ENCODE measurements at places on chromosomes 5 and 9.

DNA sequence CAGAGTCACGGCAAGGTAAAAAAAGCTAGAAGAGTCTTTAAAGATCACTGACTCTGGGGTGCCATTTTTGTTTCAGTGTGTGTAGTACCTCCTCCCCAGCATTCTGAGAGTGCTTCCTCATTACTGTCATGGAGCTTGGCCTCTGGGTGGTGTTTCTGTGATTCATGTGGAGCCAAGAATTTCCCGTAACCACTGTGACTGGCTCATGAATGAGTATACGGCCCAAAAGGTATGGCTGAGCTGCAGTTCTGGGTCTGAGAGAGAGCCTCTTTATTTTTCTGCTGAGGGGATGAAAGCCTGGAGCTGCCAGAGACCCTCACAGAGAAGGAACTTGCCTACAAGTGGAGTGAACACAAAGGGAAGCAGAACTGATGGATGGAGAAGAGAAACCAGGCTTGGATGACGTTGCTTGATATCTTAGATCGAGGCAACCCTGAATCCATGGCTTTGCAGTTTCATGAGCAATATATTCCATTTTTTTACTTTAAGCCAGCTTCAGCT, 85.6 kb downstream of the PTTG1 start:
- DNase-seq: no peak

- no peak for DNase-seq
Observed at GRCh38 chr9:125632321-125633115, 74.5 kb downstream of the MAPKAP1 start.

GRCh38 chr5:147050172-147050571, 171.6 kb upstream of the PPP2R2B start:
- no peak for DNase-seq

DNA sequence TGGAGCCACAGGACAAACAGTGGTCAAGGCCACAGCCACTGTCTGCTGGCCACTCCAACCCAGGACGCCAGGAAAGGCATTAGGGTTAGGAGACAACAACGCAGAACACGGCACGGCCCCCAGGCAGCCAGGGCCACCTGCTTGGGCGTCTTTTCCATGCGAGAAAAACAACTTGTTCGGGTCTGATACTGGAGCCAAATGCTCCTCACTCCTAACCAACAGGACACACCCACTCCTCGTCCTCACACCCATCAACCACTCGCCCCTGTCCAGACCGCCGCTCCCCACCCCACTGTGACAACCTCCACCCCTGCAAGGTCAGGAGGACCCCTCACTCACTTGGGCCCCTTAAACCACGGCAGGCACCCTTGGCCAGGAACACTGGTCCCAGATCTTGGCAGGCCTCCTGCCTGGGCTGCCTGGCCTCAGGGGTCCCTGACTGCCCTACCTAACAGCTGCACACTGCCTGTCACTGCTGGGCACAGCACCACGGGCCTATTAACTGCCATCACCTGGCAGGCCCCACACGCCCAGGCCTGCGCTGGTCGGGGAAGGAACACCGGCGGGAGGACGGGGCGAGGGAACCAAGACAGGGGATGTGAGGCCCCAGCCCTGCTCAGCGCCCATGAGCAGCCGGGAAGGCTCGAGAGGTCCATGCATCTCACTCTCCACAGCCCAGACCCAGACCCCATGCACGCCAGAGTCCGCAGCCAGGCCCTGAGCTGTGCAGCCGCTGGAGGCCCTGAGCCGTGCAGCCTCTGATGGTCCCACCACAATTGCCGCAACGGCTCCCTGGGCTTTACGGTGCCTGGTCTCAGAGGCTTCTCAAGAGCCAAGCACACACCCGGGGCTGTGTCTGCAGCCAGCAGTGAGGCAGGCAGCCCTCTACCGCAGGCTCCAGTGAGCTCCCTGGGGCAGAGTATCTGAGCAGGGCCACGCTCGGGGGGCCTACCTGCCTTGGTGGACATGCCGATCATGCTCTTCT, 13.8 kb downstream of the CLPTM1L start:
- DNase-seq: no peak

- DNase-seq: no peak
Observed at GRCh38 chr5:126680191-126680817, 79.6 kb downstream of the PHAX start.

GRCh38 chr9:36053971-36054370, 17.3 kb downstream of the RECK start:
- DNase-seq: no peak

GRCh38 chr9:111925784-111926183, 29.2 kb downstream of the UGCG start:
- DNase-seq: no peak

DNA sequence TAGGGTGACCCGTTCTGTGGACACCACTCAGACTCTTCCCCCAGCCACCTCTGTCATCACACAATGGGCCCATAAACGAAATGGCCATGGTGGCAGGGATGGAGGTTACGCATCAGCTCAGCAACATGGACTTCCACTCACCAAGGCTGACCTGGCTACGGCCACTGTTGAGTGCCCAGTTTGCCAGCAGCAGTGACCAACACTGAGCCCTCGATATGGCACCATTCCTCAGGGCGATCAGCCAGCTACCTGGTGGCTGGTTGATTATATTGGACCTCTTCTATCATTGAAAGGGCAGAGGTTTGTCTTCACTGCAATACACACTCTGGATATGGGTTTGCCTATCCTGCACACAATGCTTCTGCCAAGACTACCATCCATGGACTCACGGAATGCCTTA, 21.1 kb downstream of the MTMR12 start:
- DNase-seq: no peak

DNA sequence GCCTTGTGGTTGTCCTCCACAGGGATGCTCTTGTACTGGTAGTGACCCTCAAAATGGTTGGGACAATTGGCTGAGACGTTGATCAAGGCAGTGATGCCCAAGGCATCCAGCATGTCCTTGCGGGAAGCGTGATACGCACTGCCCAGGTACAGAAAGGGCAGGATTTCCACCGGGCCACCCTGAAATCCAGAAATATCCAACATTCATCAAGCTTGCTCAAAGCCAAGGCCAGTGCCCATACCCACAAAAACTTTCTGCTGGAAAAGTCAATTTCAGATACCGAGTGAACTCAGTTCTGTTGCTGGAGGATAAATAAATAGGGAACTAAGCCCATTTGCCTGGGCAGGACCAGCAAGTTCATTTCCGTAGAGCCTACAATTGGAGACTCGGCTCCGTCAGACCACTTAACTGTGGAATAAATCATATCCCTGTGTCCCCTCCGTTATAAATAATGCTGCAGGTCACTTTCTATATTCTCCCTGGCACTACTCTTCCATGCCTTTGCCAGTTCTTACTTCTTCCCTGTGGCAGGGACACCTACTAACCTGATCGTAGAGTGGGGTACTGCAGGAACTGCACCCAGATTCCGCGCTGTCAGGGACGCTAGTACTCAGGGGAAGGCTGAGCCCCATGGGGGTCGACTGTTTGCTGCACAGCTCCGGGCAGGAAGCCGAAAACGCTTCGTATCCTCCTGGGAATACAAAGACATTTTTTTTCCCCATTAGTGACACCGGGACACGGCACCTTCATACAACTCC, 1.2 kb downstream of the DUSP1 start:
- peak; percentile 57 for DNase-seq

- no peak for DNase-seq
Observed at GRCh38 chr9:2817999-2818803, 25.7 kb downstream of the PUM3 start.

Measured in CD4-positive, alpha-beta memory T cell (primary cell).